ENCODE measurements at places on chromosomes 5 and 9.

GRCh38 chr5:148740966-148741742 is 85.3 kb upstream of the ADRB2 start:
- peak; percentile 63 for DNase-seq

DNA sequence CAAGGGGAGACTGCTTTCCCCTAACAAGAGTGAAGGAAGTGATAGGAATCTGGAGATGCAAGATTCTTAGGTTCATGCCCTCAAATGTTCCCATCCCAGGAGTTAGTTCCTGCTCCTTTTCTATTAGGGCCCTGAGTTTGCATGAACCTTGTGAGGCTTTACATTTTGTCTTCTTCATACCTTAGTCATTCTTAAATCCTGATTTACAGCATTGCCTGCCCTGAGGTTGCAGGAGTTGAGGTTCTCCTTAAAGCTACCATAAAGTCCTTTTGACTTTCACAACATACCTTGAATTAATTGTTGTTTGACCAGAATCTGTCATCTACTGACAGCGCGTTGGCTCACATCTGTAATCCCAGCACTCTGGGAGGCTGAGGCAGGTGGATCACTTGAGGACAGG is 151.5 kb upstream of the ABCA1 start:
- DNase-seq: no peak

DNA sequence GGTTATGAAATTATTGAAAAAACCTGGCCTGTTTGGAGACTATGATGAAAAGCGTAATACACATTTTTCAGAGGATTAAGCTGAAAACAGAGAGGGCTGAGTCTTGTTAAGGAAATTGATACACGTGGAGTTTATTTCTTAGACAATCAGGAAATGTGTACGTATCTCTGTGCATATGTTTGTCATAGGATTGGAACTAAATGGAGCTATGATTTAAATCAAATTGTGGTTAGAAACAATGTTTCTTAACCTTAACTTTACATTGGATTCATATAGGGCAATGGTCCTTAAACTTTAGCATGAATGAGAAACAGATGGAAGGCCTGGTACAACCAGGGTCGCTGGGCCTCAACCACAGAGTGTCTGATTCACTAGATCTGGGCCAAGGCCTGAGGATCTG is 451.6 kb downstream of the CDH18 start:
- DNase-seq: no peak

GRCh38 chr9:38727497-38728001 is 7.6 kb upstream of the FAM240B start:
- peak; percentile 23 for DNase-seq

- DNase-seq: no peak
These were observed at the start of gene PPIC for GRCh38 chr5:123036391-123037103. Gene PPIC, minus strand, starts transcription at chr5:123036725. Its CDS starts 100 bp downstream, at chr5:123036625.

DNA sequence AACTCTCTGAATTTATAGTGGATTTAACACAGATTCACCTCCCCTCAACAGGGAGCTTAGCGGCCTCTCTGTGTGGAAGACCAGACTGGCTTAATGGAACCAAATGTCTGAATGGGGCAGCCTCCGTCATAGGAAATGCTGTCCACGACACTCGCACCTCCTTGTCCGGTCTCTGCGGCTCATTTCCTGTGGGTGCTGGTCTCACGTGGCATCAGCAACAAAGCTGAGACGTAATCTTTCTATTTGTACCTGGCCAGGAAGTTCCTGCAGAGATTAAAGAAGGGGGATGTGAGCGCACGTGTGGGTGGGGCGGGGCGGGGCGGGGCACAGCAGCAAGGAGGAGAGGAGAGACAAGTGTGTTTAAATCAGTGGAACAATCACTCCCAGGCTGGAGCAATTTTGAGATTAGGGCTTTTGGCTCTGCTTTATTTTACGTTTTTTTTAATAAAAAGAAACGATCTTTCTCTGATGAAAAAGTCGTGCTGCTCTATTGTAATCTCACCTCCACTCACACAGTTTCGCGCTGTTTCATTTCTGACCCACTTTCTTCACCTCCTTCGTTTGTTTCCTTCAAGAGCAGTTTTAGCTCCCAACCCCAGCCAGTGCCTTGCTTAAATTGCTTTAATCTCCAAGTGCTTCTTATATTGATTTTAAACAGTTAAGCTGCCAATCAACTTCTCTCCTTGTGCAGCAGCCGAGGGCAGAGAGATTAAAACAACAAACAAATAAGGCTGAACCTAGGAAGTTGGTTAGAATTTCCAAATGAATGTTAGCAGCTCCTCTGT is 132.2 kb upstream of the ASTN2 start:
- DNase-seq: no peak

DNA sequence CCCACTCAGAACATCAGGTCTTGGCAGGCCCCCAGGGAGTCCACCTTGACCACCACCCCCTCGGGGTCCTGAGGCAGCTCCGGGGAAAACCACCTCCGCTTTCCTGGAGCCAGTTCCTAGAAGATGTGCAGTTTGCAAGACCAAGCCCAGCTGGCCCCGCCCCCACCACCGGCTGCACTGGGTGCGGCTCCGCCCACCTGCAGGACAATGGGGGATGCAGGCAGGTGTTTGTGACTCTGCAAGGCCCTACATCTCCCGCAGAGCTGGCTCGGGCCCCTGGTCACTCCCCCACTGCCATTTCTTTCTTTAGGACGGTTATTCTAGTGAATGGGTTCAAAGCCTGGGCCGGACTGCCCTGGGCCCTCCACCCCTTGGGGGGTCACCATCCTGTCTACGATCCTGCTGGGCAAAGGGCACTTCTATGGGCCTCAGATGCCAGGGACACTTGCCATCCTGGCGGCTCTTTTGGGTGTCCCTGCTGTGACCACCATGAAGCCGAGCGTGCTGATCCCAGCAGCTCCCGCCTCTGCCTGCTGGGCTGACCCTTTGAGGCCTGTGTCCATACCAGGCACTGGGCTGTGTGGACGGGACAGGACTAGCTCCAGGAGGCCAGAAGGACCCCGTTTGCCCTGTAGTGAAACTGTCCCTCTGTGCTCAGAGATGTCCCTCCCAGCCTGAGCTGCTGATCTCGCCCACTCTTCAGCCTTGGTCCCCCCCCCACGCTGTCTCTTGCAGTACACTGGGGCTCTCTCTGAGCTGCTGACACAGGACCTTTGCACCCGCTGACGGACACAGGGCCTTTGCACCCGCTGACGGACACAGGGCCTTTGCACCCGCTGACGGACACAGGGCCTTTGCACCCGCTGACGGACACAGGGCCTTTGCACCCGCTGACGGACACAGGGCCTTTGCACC is 5.9 kb upstream of the NACC2 start:
- no peak for DNase-seq

GRCh38 chr5:8908055-8908683 is 637.7 kb downstream of the SEMA5A start:
- peak; percentile 60 for DNase-seq

DNA sequence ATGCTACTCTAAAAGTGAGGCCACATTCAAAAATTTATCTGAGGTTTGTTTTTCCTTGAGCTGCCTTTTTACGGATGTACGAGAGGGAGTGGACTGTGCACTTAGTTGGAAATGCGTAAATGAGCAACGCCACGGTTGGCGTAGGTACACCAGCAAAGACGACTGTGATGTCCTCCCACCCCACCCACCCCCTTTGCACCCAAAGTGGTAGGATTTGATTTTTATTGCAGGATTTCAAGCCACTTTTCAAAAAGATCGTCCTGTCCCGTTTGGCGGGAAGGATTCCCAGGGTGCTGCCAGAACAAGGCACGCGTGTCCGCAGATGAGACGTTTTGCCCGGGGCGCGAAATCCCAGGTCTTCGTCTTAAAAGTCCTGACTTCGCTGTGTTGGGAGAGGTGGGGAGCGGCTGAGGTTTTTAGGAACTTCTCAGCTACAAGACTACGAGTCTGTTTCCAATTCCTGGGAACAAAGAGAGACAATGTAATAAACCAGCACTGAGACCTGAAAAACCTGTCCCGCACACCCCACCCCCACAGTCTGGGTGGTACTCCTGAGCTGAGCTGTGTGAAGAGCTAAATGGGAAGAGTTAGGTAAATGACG is 1.0 kb upstream of the TLE1 start:
- no peak for DNase-seq

DNA sequence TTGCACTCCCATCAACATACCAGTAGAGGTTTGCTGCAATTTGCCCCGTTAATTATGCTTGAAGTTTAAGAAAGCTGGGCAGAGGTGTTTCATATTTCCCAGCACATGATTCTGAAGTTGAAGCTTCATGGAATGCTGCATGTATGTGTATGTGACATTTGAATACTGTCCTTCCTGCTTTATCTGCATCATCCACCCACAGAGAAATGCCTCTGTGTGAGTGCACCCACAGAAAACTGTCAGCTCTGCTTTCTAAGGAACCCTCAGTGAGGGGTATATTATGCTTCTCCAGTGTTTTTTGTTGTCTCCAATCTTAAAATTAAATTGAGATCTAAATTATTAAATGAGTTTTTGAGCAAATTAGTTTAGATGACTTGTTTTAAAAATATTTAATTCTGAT is 358.1 kb upstream of the PIK3R1 start:
- no peak for DNase-seq

GRCh38 chr9:132756214-132756845 is 86.1 kb downstream of the GTF3C4 start:
- DNase-seq: no peak

- DNase-seq: peak; percentile 91
These were observed 11.3 kb upstream of the GRHPR start for GRCh38 chr9:37410969-37411785.

GRCh38 chr5:18797222-18797621 is 1163.0 kb downstream of the TAF11L14 start:
- no peak for DNase-seq

DNA sequence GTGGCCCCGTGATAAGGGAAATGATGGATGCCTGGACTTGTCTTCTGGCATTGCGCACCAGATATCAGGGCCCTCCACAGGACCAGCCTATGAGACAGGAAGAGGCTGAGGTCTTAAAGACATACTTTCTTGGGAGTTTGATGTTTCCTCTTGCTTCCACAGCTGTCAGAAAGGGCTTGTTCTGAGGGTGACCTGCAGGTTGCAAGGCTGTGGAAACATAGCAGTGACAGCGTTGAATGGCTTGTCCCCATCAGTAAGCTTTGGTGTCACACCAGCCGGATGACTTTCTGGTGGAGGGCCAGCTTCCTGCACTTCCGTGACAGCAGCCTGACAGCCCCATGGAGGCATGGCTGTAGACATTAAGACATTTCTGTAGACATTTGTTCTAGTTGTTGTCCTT is 143.2 kb downstream of the C9orf152 start:
- DNase-seq: no peak

GRCh38 chr9:95481000-95481399 is 35.8 kb downstream of the PTCH1 start:
- no peak for DNase-seq

DNA sequence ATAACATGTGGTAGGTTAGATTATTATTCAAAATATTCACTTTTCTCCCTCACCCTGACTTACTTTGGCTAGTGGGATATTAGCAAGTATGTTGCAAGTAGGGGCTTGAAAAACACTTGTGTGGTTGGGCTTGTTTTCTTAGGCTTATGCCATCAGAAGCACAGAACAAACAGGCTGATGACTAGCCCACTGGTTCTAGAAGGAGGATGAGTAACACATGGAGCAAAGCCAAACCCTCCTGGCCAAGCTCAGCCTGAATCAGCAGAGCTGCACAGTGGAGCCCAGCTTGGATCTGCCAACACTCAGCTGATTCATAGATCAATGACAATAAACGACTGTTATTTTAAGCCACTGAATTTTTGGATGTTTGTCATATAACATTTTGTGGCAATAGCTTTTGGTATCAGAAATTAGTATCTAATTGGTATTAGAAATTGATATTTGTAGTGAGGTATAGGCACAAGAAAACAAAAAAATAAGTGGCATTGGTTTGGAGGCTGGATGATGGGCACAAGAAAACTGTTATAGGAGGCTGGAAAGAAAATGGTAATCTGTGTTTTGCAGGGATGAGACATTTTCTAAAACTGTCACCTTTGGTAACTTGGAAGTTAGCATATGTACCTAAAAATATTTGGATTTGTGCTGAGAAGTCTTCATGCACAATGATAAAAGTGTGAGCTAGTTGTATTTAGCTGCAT is 46.1 kb upstream of the ZBED3 start:
- DNase-seq: no peak

DNA sequence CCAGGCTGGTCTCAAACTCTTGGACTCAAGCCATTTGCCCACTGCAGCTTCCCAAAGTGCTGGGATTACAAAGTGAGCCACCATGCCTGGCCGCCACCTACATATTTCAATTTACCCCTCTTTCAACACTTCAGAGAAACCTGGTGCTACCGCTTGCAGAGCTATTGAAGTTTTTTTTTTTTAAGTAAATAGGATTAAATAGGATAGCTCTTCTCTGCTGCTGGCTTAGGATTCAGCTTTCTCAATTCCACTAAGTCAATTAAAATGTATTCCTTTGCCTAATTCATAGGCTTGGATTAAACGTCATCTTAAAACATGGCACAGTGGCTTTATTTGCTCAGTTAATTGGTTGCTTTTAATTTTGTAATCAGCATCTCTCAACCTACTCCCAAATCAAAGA is 41.0 kb downstream of the KIAA1191 start:
- no peak for DNase-seq

- no peak for DNase-seq
These were observed 5.7 kb downstream of the TBC1D2 start for GRCh38 chr9:98249771-98250170.

DNA sequence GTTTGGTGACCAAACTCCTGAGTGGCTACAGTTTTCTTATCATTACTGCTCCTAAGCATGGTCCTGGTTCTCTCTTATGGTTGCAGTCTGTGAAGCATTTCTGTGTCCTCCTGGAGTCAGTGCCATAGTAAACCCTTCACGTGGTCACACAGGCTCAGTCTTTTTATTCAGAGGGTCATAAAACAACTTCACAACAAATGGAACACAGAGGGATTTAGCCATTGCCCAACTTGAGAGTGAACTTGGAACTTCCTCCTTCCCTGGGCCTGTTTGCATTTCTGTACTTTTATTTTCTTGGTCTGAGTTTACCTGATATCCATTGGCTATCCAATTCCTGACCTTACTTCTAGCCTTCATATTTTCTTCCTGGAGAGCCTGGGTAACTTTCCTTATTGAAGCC is 144.9 kb downstream of the CCDC192 start:
- DNase-seq: no peak

DNA sequence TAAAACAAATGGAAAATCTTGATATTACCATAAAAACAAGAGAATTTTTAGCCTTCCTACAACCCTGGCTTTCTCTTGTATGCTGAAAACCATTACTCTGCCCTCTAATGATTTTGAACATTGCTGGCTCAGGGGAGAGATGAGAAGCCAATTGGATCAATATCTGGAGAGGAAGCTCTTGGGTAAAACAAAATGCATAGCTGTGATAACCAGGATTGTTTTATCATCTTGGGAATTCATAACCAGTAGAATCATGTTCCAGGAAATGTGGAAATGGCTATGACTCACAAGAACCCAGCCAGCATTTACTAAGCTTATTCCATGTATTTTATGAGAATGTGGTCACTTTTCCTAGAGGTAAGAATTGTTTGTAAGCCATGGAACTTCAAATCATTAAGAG is 51.1 kb upstream of the CTNND2 start:
- DNase-seq: no peak

All from NAMALWA (cell line).